ENCODE measurements at places on chromosomes 12 and 14. TPM values are rescaled to one million over a fixed set of nuclear protein-coding genes. Genes with fewer than 3 reads are reported as not detected.

The GXYLT1 gene
- total RNA-seq: 15.1 TPM

The CDK2 gene
- 25.7 TPM for total RNA-seq

The CCDC177 gene
- 4.5 TPM for total RNA-seq

The RIN3 gene
- 1.5 TPM for total RNA-seq

The MOK gene
- 31.2 TPM for total RNA-seq

The RESF1 gene
- 60.7 TPM for total RNA-seq

The P2RX7 gene
- total RNA-seq: 2.3 TPM

The OR5AU1 gene
- not detected for total RNA-seq

The ASCL1 gene
- total RNA-seq: 14.0 TPM

The PRICKLE1 gene
- 19.0 TPM for total RNA-seq

The DPPA3 gene
- total RNA-seq: not detected

The AJUBA gene
- 7.4 TPM for total RNA-seq

The ACOT6 gene
- not detected for total RNA-seq

The GUCY2C gene
- total RNA-seq: 0.09 TPM

The ACVRL1 gene
- total RNA-seq: 12.3 TPM

The OAS2 gene
- 3.4 TPM for total RNA-seq

Data from cerebellum (tissue), 4 donors.